ENCODE measurements at places on chromosomes 5 and 9. TPM values are rescaled to one million over a fixed set of nuclear protein-coding genes. Genes with fewer than 3 reads are reported as not detected.

The INSL4 gene
- polyA plus RNA-seq, result not detected

The FBP2 gene
- not detected for polyA plus RNA-seq

The PCDHA9 gene
- 0.03 TPM for polyA plus RNA-seq

- no peak for DNase-seq
Observed at GRCh38 chr9:95710446-95710845, 165.0 kb upstream of the ERCC6L2 start.

DNA sequence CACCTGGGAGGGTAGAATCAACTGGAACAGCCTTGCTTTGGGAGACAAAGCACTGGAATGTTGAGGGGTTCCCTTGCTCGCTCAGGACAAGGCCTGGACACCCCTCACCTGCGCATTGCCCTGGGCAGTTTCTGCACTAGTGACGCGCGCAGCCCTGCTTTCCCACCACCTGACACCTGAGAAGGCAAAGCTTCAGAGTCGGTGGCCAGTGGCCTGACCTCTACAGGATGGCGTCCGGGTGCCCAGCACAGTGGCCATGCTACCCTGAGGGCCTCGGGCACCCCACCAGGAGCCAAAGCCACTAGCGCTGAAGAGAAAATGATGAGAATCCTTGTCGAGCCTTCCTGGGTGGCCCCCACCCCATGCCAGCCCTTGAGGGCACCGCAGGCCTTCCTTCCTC lies 161.3 kb downstream of the OLFM1 start:
- DNase-seq, result no peak

DNA sequence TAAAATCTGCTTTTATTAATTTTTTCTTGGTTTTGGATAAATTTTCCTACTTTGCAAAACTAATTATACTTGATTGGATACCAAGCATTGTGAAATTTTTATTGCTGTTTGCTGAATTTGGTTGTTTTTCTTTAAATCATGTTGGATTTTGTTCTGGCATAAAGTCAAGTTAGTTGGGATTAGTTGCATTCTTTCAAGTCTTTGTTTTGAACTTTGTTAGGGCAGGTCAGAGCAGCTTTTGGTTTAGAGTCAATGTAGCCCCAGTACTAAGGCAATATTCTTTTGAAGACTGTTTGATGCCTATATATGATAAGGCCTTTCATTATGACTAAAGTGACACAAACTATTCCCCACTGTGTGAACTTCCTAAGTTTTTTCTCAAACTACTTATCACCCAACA lies 531.1 kb downstream of the RASEF start:
- DNase-seq, result no peak

All from fibroblast of lung (primary cell).